ENCODE measurements at places on chromosomes 16 and 17.

DNA sequence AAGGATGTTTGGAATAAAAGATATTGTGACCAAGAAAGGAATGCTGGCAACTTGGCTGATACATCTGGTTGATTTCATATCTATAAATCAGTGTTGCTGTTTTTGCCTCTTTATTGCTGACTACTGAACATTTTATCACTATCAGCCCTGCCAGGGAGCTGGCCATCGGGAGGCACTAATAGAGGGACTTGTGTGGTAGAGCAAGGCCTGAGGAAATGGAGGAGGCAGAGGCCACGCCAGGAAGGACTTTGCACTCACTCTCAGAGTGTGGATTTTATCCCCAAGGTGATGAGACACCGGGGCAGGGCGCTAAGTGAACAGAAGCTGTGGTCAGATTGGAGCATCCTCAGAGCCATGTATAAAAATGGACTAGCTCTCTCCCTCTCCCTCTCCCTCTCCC lies 9.3 kb upstream of the CYB561 start:
- no peak for DNase-seq

DNA sequence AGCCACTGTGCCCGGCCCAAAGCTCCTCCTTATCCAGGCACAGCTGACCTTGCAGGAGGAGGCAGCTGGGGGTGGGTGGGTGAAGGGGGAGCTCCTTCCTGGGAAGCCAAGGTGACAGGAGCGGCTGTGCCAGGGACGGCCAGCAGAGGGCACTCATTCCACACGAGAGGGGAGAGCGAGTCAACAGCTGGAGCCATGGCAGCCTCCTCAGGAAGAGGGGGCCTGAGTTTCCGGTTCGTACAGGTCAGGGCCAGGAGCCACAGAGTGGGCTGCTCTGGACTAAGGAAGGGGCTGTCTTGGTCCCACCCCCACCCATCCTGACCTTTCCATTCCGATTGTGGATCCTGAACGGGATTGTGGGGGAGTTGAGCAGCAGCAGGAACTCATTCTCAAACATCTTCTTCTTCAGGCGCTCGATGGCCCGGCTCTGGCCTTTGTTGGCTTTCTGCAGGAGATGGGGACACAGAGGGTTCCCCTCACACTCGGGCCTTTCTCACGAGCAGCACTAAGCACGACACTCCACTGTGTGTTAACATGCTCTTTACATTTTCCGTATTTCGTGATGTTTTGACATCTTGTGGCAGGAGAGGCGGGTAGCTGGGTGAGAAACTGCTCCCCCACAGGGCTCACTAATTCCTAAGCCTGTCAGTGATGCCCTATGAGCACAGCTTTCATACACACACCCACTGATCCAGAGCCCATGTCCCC lies 61.6 kb downstream of the TIMM22 start:
- DNase-seq, result no peak

- no peak for DNase-seq
Measured at GRCh38 chr17:71432378-71433315, 688.2 kb upstream of the SOX9 start.

GRCh38 chr17:82205720-82206508 lies 6.7 kb downstream of the CCDC57 start:
- DNase-seq, result peak; percentile 74

DNA sequence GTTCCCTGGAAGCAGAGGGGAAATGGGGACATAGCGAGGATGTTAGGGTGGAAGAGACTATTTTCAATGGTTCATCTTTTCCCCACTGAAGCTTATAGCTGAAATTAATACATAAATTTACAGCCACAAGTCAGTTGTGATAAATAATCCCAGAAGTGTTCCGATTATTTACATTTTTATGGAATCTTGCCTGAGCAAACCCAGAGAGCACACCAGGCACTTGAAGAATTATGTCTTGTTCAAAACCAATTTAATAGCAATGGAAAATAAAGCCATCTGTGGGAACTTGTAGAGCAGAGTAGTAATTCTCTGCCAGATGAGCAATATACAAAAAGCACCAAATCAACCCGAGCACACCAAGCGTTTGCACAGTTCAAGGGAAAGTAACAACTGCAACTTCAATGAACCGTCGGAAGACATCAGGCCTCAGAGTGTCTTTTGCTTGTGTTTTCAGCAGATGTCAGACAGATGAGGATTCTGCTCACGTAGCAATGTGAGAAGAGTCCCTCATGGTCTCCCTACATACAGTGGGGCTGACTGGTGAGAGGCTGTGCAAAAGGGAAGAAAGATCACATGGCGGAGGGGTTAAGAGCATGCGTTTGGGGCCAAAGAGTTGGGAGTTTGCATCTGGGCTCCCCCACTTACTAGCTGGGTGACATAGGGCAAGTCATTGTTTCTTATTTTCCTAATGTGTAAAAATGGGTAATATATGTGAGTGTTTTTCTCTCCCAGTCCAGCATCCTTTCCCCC lies 148.7 kb upstream of the HS3ST2 start:
- no peak for DNase-seq

DNA sequence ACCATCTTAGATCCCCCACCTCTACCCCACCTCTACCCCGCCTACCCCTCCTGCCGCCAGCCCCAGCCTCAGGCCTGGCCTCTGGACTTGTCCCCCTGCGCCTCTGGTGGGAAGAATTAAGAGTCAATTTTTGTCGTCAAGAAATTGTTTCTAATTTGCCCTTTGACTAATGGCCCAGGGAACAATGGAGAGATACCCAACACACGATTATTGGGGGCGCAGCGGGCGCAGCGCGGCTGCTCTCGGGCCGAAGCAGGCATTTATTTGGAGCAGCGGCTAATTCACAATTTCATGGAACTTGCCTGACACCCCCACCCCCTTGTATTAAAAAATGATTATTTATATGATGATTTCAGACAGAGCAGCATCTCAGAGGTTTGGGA lies 4.4 kb upstream of the BAHCC1 start:
- DNase-seq, result no peak

DNA sequence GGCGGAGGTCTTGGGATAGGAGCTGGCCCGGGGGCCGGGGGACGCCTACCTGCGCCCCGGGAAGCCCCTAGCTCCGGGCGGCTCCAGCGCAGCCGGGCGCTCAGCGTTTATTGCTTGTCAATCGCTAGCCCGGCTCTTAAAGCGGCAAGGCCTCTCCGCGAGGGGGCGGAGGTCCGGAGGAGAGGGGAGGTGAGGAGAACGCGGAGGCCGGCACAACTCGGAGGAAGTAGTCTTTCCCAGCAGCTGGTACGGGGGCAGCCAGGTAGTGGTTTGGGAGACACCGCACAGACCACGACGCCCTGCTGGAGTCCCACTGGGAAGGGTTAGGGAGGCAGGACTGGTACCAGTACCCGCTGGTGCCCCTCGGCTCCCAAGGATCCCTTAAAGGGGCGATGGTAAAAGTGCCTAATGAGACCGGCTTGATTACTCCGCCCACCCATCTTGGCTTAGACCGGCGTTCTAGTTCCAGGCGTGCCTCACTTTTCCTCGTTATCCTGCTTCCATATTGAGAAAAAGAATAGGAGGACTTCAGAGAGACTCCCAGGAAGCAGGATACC lies at the start of gene MPP2:
Gene MPP2, minus strand, starts transcription at position 112 of the 557 bp plus-strand sequence. CDS start 3,076 bp downstream, outside the sequence.
- DNase-seq, result no peak

DNA sequence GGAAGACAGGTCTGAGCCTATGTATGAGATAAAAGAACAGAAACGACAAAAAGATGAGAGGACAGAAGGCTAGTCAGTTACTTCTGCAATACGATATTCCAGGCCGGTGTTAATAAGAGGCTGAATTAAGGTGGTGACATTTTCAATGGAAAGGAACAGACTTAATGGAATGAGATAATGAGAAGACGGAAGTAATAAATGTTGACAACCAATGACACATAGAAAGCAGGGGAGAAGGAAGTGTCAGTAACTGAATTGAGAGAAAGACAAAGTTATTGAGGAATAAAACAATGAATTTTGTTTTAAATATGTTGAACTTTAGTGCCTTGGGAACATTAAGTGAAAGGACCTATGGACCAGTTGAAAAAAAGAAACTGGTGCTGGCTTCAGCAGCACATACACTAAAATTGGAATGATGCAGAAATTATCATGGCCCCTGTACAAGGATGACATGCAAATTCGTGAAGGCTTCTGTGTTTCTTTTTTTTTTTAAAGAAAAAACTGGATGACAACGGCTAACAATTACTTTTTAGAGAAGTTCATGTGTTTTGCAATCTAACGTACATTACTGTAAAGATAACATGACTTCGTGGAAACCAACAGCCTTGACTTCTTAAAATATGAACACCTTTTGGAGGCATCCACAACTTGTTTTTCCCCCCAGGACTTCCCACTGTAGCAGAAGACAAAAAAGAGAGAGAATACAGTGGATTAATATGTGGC lies 18.5 kb upstream of the CPD start:
- DNase-seq, result no peak

DNA sequence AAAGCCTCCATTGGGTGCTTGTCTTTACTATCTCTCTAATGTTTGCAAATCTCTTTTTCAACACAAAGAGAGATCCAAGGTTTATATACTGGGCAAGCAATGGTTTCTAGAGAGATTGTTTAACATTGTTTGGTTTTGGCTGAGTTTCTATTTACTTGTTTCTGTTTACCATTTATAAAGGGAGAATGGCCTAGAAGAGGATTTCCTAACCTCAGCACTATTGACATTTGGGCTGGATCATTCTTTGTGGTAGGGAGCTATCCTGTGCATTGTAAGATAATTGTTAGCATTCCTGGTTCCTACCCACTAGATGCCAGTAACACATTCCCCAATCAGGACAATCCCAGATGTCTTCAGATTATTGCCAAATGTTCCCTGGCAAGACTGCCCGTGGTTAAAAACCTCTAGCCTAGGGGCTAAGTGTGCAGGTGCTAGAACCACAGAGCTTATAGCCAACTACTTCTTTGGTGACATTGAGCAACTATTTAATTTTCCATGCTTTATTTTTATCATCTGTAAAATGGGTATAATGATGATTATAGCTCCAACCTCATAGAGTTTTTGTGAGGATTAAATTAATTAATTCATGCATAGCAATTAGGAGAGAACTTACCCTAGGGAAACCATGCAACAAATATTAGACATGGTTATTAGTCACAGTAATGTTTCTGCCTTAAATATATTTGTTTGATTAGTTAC lies 413.9 kb upstream of the MAF start:
- DNase-seq, result no peak

GRCh38 chr17:49985310-49985990 lies 9.6 kb downstream of the DLX3 start:
- DNase-seq, result no peak

DNA sequence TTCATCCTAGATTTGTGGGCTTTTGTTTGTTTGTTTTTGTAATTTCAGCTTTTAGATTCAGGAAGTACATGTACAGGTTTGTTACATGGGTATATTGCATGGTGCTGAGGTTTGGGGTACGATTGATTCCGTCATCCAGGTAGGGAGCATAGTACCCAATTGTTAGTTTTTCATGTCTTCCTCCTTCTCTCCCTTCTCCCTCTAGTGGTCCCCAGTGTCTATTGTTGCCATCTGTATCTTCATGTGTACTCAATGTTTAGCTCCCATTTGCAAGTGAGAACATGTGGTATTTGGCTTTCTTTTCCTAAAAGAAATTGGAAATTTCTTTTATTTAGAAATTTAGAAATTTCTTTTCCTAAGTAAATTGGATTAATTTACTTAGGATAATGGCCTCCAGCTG lies 37.1 kb upstream of the BCAS3 start:
- no peak for DNase-seq

- no peak for DNase-seq
Measured at GRCh38 chr16:70749006-70749678, 51.8 kb downstream of the VAC14 start.

DNA sequence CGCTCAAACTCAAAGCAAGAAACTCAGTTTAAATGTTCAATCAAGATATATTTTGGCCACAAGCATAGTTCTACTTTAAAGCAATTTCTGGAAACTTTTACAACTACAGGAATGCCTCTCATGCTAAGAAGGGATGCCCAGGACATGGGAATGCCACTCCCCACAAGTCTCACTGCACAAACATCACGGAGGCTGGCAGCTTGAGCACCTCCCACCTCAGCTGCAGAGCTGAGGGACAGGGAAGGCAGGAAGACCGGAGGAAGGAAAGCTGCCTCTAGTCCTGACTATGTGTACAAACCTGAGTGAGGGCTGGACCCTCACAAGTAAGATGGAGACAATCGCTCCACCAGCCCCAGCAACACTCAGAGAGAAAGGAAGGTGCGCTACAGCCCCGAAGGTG lies 5.3 kb downstream of the AXIN1 start:
- DNase-seq, result no peak

GRCh38 chr17:42283241-42284023 lies 4.9 kb upstream of the STAT5A start:
- no peak for DNase-seq

GRCh38 chr16:371515-372301 lies 1.4 kb upstream of the MRPL28 start:
- DNase-seq, result no peak

- peak; percentile 50 for DNase-seq
Measured at GRCh38 chr17:76071531-76072147, 678 bp downstream of the SRP68 start.

GRCh38 chr16:58123896-58124600 lies 5.1 kb downstream of the CFAP20 start:
- DNase-seq, result no peak

GRCh38 chr17:63772801-63773271 lies 561 bp downstream of the CCDC47 start:
- no peak for DNase-seq

DNA sequence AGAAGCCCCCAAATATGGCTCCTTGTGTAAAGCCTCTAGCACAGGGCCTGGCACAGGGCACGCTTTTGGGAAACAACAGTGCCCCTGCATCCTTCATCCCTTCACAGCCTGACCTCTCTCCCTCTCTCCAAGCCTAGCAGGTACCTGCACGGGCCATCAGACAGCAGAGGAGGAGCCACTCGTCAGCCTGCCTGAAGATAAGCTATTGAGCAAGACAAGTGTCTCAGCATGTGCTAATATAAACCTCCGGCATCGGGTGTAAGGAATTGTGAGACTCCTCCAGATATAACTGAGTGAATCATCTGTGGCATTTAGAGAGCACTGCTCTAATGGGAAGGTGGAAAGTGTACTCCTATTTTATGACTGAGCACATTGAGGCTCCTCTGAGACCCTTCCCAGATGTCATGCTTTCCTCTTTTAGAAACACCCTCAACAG lies 38.3 kb downstream of the TBX4 start:
- DNase-seq, result no peak

DNA sequence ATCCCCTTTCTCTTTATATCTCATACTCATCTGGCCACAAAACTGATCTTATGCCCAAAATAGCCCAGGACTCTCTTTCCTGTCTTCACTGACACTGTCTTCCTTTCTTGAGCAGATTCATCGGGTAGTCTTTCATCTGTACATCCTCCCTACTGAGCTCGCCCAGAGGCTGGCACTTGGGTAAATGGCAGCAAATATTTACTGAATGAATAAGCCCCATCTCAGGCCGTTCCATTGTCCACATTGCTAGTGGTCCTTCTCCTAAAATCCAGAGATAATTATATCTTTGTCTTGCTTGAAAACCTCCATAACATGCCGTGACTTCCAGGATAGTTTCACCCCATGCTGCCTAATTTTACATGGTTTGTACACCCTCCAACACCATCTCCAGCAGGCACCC lies 158.1 kb upstream of the SDK2 start:
- no peak for DNase-seq
